GM12864 (cell line): ENCODE measurements at places on chromosomes 6 and 20.

DNA sequence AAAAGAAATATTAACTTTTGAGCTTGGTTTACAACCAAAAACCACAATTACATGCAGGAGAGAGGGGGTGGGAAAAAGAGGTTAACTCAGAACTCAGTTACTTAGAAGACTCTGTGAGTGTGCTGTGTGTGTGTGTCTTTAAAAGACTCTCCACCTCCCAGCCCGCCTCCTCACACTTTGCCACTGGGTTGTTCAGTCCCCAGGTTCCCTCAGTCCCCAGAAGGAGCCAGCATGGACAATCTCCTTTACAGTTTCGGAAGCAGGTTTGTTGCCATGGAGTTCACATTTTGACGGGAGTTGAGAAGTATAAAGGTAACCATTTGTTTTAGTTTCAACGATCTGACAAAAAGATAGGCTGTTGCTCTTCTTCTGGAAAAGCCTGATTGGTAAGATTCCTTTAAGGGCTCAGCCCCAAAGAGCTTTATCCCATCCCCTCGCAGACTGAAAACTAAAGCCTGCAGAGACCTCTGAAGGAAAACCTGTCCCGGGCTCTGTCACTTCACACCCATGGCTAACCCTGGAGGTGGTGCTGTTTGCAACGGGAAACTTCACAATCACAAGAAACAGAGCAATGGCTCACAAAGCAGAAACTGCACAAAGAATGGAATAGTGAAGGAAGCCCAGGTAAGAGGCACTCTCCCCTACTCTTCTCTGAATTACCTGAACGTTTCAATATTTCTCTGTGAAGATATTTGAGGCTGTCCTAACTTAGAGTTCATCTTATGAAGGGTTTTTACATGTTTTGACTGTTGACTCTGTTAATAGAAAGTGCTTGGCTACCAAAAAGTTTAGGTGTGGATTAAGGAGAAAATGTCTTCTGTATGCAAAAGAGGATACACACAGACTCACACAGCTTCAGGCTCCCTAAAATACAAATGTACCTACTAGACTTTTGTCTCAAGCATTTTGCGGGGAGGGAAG is at the start of gene SPTLC3:
Gene SPTLC3, plus strand, starts transcription at position 212 of the 921 bp plus-strand sequence. Its CDS starts 296 bp downstream, at position 508.
- no peak for DNase-seq

- DNase-seq = no peak
These were observed 12.1 kb downstream of the TRAPPC3L start for GRCh38 chr6:116533233-116533957.

- no peak for DNase-seq
These were observed 76.6 kb downstream of the TRERF1 start for GRCh38 chr6:42375007-42375635.

DNA sequence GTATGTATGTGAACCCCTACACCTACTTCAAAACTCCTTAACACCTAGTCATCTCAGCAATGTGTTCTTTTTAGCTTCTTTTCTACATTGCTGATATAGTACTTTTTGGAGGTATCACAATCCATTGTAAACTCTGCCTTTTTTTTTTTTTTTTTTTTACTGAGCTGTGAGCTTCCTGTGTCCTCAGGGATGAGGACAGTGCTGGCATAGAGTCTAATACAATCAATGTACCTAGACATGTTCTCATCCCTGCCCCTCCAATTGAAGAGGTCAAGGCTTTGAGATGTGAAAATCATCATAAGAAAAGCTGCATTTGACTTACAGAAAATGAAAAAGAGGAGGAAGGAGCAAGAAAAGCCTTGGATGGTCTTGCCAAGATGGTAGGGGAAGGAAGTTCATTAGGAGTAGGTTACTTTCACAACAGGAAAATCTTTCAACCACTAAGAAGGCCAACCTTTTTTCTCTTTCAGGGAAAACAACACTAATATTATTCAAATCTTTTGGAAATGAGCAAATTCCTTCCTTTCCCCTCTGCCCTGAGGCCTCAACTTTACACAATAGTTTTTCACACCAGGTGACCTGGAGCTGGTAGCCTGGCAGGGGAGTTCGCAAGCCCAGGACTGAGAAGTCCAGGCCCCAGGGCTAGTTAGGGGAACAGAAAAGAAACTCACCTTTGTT is 2.8 kb upstream of the JARID2 start:
- DNase-seq = no peak

DNA sequence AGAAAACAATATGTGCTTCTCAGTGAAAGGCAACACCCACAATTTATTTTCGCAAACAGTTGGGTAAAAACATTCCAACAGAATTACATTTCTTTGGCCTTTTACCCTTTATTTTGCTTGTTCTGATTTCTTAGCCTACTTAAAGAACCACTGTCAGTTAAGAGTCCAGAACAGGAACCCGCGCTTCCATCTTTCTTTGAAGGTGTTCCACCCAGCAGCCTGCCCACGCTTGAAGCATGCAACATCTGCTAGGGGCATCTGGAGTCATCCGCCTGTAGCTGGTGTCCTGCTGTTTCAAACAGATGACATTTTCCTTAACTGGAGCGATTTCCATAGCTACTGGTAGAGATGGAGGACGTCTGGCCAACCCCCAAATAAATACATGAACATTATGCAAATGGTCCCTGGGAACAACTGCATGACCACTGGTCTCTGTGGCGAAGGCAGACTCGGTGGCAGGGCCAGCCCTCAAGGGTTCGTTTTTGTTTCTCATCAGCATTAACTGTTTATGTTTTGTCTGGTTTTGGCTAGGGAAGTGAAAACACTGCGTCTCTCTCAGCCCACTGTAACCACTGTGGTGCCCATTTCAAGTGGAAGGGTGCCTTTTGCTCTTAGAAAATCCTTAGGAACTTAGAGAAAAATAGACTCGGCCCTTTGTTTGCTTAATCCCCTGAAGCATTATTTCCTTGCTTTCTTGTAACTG is 51.6 kb downstream of the LAMA4 start:
- DNase-seq = no peak

GRCh38 chr20:16018881-16019280 is 554.4 kb downstream of the KIF16B start:
- no peak for DNase-seq

GRCh38 chr6:106724848-106725247 is 95.5 kb downstream of the QRSL1 start:
- DNase-seq = no peak

DNA sequence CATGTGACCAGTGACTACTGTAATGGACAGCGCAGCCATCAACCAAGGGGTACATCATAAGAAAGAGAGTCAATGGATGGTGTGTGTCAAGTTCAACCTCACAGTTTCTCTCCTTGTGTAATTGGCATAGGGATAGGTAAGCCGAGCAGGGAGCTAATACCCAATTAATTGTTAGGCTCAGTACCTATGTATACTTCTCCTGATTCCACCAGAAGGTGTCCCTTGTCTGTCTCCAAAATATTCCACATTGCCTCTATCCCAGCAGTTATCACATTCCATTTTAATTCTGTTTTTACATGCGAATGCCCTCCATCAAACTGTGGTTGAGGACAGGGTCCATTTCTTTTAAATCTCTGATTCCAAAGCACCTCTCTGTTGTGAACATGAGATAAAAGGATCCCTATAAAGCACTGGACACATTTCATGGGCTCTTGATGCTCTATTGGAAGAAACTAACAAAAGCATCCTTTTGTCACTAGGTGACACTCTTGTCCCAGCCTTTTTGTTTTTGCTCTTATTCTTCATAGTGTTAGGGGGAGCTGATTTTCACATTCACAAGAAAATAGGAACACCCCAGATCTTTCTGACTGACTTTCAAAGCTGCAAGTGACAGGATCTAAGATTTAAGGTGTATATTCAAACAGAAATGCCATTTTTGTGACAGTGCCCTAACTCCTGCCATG is 38.9 kb downstream of the FBXO9 start:
- DNase-seq = no peak

- DNase-seq = no peak
These were observed 160.5 kb upstream of the KCNG1 start for GRCh38 chr20:51183451-51183850.

- DNase-seq = no peak
These were observed 65.3 kb downstream of the AFG1L start for GRCh38 chr6:108359901-108360882.

- peak; percentile 57 for DNase-seq
These were observed 15.0 kb downstream of the CALHM6 start for GRCh38 chr6:116476002-116476678.

DNA sequence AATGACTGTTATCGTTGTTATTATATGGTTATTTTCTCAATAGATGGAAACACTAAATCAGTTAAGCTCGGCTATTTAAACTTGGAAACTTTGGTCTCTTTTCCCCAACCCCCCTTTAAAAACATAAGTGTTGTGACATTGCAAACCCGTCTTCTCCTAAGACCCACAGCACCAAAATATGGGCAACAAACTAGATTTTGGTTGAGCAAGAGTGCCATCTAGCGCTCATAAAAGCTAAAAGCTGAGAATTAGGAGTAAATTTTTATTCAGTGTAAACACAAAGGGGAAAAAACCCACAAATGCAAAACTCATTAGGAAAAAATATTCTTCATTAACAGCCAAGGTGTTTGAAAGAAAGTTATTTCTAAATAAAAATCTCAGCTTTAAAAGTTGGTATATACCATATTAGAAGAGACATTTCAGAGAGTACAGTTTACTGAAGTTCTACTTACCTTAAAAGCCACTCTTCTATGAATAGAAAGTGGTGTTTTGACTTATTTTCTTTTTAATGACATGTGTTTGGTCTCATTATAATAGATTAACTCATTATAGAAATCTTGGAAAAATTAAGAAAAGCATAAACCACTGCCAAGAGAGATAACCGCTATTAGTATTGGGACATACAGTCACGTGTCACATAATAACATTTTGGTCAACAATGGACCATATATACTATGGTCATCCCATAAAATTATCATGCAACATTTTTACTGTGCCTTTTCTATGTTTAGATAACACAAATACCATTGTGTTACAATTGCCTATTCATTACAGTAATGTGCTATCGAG is 21.1 kb downstream of the SESN1 start:
- DNase-seq = peak; percentile 19

DNA sequence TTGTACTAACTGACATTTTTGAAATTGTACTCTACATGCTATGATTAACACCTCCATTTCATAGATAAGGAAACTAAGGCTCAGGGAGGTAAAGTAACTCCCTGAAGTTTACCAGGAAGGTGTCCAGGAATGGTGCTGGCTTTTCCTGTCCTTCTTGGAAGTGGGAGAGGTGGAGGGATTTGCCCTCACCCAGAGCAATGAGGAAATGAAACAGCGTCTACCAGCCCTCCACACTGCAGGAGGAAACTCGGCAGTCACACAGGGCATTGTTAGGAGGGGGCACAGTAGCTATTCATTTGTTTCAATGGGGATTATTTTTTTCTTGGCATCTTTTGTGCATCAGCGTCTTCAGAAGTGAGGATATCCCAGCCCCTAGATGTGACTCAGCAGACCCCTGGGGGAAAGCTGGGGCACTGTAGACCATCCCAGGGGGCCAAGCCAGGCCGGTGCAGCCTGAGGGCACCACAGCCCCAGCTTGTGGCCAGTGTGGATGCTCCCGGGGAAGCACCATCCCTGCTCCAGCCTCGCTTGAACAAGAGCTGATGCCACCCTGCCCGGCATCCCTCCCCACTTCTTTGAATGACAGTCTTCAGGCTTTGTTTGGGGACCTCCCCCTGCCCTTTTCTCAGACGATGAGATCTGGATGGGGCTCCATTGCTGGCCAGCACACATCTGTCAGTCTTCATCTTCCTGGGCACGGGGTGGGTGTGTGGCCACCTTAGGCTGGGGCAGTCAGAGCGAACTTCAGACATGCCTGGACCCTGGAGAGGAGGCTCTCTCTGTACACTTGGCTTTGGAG is 224.4 kb upstream of the PMEPA1 start:
- no peak for DNase-seq

DNA sequence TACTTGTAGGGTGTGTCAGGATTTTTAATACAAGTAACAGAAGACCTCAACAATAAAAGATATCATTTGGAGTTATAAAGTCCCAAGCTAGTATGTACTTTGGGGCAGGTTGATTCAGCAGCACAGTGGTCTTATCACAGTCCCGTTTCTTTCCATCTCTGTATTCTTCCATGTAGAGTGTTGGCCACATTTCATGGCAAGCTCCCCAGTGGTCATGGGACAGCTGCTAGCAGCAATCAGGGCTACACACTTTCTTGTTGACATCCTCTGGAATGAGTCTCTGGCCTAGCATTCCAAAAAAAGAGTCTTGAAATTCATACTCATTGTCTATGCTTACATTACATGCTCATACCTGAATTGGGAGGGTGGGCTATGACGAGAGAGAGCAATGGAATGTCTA is 53.2 kb downstream of the SOBP start:
- DNase-seq = no peak

GRCh38 chr6:139862311-139862710 is 487.9 kb upstream of the CITED2 start:
- DNase-seq = no peak

- DNase-seq = no peak
These were observed 26.8 kb downstream of the BHLHE23 start for GRCh38 chr20:62979876-62980373.

GRCh38 chr6:163288915-163289314 is 125.6 kb upstream of the QKI start:
- DNase-seq = no peak

DNA sequence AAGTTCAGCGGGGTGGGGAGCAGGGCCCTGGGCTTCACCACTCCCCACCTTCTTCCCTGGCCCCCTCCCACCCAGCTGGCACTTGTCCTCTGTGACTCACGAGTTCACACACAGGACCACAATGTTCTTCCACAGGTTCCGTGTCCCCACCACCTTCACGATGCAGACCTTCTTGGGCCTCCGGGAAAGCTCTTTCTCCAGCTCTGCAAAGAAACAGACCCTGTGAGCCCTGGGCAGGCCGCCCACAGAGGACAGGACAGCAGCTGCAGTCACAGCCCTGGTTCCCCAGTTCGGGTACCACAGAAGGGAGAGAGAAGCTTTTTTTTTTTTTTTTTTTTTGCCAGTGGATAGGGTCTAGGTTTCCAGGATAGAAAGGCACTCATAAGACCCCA is 30.9 kb downstream of the PSMG4 start:
- no peak for DNase-seq

GRCh38 chr6:28489366-28490204 is 26.0 kb downstream of the GPX6 start:
- peak; percentile 57 for DNase-seq

- no peak for DNase-seq
These were observed 41.8 kb downstream of the SRC start for GRCh38 chr20:37387519-37388269.

DNA sequence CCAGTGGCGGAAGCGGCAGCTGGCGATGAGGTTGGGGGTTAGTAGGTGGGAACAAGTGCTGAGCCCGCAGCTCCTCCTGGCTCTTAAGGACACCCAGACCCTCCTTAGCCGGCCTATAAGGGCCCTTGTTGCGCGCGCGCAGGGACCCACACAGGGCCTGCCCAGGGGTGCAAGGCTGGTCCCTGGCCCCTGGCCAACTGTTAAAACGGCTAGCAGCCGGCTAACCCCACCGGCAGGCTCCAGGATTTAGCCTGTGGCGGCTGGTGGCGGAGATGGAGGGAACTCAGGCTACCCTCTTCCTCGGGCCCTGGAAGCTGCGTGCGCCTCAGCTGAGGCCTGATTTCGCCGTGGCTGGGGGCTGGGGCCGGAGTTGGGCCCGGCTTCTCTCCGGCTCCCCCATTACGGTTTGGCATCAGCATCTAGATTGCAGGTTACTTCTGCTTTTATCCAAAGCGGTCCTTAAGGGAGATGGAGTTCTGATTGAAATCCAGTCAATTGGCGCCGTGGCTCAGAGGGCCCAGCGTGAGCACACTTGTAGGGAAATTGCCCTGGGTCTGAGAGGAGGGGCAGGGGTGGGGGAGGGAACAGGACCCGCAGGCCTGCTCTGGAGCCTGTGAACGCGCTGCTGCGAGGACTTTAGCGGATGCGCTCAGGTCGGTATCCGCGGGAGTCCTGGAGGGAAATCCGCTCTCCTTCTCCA is 36.9 kb upstream of the CCDC167 start:
- no peak for DNase-seq
